ENCODE measurements at places on chromosomes 16 and 17.

DNA sequence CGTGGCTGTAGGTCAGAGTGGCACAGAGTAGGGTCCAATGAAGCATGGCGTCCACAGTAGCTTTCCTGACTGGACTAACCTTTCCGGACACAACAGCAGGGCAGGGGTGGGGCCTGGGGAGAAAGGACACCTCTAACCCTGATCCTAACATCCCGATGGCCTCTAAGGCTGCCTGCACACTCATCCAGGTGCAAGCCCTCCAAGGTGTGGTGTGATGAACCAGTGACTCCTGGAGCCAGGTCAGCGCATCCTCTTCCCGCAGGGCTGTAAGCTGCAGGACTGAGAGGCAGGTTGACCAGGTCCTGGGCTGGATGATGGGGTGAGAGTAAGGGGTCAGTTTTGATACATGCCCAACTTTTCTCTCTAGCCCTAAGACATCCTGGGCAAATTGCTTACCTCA is 3.1 kb upstream of the ERBB2 start:
- no peak for DNase-seq

DNA sequence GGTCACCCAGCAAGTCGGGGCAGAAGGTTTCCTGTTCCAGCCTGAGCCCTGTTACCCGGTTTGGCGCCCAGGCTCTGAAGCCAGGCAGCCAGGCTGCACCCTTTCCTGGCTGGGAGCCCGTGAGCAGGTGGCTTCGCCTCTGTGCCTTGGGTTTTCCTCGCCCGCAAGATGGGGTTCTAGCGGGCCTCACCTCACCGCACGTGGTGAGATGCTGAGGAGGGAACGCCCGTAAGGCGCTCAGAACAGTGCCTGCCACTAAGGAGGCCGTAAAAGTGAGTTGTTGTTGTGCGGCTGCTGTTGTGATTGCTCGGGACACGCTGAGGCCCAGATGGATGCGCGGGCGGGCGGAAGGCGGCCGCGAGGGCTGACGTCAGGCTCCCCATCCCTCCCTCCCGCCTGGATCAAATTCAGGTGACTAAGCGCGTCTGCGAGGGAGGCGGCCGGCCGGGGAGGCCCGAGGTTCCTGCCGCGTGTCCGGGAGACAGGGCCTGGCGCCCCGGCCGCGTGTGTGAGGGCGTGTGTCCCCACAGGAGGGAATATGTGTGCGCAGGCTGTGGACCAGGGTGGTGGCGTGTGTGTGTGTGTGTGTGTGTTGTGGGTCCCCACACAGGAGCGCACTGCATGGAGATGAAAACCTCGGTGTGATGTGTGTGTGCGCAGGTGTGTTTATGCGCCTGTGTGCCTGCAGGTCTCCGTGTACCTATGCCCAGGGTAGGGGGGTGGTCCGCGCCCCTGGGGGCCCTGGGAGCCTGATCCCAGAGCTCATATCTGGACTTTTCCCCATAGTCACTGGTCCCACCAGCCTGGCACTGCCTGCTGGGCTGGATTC is 4.3 kb downstream of the CAMKK1 start:
- DNase-seq = peak; percentile 85

DNA sequence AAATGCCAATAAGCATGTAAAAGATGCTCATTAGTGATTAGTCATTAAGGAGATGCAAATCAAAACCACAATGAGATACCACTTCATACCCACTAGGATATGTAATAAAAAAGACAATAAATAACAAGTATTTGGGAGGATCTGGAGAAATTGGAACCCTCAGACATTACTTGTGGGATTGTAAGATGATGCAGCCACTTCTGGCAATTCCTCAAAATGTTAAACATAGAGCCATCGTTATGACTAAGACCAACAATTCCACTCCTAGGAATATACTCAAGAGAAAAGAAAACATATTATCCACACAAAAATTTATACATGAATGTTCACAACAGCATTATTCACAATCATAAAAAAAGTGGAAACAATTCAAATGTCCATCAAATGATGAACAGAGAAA is 336.2 kb upstream of the PMFBP1 start:
- no peak for DNase-seq

- DNase-seq = no peak
Measured at GRCh38 chr16:50638816-50639670, 42.1 kb downstream of the SNX20 start.

GRCh38 chr17:794876-795275 is 12.7 kb downstream of the MRM3 start:
- DNase-seq = peak; percentile 94

DNA sequence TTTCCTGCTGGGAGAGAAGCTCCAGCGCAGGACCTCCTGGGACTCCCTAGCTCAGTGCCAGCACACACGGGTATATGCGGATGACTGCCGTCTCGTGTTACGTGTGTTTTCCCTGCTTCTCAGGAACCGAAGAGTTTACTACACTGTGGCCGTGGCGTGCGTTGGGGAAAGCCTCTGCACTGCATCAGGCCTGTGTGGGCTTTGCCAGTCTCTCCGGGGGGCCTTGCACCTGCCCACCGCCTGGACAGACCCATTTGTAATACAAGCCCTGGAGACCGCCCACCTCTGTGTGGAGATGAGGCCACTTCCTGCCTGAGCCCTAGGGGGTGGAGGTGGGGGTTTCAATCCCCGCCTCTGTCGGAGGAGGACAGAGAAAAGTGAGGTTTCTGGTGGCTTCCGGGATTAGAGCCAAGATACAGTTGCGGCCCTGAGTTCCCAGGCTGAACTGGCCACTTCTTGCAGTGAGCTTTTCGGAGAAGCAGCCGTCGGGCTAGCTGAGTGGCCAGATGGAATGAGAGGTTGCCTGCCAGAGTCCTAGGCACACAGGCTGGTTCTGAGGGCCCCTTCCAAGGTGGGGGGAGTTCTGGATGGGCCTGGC is 43.4 kb upstream of the GSE1 start:
- no peak for DNase-seq

DNA sequence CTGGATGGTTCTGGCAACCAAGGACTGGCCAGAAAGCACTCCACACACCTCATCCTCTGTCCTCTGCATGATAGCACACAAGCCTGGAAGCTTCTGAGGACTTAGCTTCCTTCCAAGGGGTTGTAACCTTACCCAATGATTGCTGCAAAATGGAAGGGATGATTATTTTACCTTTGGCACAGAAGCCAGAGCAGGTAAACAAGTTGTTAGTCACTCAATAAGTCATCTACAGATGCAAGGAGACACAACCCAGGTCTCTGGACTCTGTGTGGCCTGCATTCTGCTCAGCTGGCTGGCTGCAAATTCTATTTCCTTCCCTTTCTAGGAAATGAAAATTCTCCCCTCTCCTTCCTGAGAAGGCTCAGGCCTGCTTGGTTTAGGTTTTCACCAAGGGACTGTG is 26.7 kb upstream of the DYNLL2 start:
- no peak for DNase-seq

GRCh38 chr17:41516830-41517283 is 1.8 kb downstream of the KRT15 start:
- DNase-seq = no peak

- DNase-seq = no peak
Measured at GRCh38 chr16:60902114-60902513, 1134.1 kb downstream of the CDH8 start.

GRCh38 chr17:44110823-44111633 is 12.4 kb downstream of the HDAC5 start:
- peak; percentile 93 for DNase-seq

DNA sequence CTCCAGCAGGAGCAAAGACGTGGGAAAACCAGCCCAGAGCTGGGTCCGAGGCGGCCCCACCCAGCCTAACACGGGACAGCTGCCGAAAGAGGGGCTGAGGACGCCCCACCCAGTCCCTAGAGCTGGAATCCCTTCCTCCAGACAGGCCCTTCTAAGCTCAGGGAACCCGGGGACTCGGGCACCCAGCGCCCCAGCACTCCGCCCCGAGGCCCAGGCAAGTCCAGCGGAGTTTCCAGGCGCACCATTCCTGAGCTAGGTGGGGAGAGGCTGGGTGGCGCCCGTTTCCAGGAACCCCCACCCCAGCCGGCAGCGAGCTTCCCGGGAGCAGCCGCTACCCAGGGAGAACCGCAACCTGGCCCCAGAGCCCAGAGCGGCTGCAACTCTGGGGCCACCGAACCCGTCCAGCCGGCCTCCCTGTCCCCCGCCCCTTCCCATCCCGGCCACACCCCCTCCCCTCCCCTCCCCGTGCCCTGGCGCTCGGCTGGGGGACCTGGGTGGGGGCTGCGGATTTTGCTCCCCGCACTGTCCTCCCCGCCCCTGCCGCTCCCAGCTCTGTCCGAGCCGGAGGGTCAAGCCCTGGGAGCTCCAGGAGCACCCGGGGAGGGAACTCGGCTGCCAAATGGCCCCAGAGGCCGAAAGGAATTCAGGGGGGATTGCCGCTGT is 536 bp downstream of the TMC6 start:
- no peak for DNase-seq

- peak; percentile 14 for DNase-seq
Measured at GRCh38 chr16:15765880-15766279, 90.9 kb downstream of the MYH11 start.
